CD8-positive, alpha-beta memory T cell (primary cell): ENCODE measurements at places on chromosomes 5 and 9. TPM values are rescaled to one million over a fixed set of nuclear protein-coding genes. Genes with fewer than 3 reads are reported as not detected.

Gene ADAMTS2
- total RNA-seq, result not detected

Gene STK32A
- total RNA-seq, result not detected

Gene PCDHGA5
- total RNA-seq, result 0.09 TPM

Gene FGD3
- 54.6 TPM for total RNA-seq

Gene OBP2B
- total RNA-seq, result not detected

Gene PPIC
- total RNA-seq, result not detected

Gene MELK
- 51.6 TPM for total RNA-seq

Gene LEAP2
- total RNA-seq, result 2.7 TPM

Gene CBY3
- total RNA-seq, result 0.57 TPM

Gene NADK2
- total RNA-seq, result 24.3 TPM

Gene ENDOG
- 23.3 TPM for total RNA-seq

Gene CDKN2B-AS1
- total RNA-seq, result 0.74 TPM

Gene SLC36A3
- total RNA-seq, result not detected

- no peak for DNase-seq
These were observed 100.0 kb upstream of the IL6ST start for GRCh38 chr5:56094579-56095361.

GRCh38 chr9:76905791-76906646 is at the start of gene PRUNE2:
PRUNE2 (minus strand) TSS chr9:76906114; CDS start chr9:76905963, 151 bp downstream.
- no peak for DNase-seq

- no peak for DNase-seq
These were observed 41.2 kb downstream of the NIM1K start for GRCh38 chr5:43232943-43233833.

DNA sequence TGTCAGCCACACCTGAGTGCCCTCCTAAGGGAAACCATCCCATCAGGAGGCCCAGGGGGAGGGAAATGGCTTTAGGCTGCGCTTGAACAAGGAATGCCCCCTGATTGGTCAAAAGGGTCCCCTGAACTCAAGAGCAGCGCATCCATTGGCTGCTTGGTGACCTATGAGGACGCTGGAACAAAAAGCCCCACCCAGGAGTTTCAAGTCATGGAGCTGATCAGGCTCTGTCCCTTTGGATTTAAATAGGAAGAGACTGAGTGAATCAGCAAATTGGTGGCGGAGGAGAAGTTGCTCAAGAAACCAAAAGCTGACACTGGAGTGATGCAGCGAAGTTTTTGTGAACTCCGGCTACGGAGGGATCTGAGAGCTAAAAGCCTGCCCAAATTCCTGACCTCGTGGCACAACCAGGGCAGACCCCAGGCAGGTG is 66.7 kb downstream of the SMIM23 start:
- no peak for DNase-seq

DNA sequence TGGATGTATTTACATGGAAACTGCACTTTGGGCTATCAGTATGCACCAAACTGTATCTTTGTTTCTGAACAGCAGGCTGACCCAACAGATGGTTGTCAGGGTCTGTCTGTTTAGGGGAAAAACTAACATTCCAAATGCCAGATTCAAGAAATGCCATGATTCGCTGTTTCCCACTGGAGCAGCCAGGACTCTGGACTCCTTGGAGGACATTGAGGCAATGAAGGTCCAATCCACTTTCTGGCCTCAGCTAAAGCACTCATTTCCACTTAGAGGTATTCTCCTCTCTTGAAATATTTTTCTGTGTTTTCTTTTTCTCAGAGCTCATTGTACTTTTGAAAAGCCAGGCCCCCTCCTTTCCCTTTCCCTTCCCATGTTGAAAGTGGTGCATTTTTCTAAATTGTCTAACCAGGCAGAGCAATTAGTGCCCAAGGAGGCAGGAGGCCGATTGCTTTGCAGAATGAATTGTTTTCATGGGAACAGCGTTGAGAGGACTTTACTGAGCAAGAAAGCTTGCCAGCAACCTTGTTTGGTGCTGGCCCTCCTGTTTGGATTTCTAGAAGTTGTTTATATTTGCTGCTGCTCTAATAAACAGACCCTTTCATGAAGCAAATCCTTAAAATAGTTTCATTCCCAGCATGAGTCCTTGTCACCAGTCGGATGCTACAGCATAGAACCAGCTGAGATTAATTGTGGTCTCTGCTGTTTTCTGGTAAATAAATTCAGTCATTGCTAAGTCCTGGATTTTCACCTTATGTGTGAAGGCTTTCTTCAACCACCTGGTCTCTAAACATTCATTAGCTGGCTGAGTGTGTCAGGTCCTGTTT is 132.8 kb upstream of the TAF11L2 start:
- no peak for DNase-seq

- DNase-seq, result no peak
These were observed 182.4 kb upstream of the ATP10B start for GRCh38 chr5:161034451-161034850.

DNA sequence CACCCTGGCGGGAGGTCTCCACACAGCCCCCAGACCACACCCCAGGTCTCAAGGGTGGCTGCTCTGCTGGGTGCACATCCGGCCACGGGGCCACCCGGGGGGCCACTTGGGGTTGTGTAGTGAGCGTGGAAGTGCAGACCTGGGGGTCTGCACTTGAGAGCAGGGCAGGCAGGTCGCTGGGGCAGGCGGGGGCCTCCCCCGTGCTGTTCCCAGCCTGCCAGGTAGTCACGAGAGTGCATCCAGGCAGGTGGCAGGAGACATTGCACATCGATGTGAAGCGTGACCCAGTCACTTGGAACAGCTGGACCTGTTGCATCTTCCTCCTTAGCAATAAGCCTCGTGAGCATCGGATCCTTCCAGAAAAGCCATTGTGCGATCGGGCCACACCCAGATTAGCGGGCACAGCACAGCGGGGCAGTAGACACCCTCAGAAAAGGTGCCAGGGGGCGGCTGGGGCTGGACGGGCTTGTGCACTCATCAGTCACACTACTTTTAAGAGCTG is 4.8 kb upstream of the ENTPD8 start:
- DNase-seq, result no peak

GRCh38 chr5:125750861-125751186 is 672.4 kb upstream of the GRAMD2B start:
- DNase-seq, result no peak

GRCh38 chr5:172425402-172425801 is 28.9 kb downstream of the SH3PXD2B start:
- DNase-seq, result no peak

GRCh38 chr5:81631124-81631523 is 119.8 kb downstream of the SSBP2 start:
- DNase-seq, result no peak

GRCh38 chr9:115498303-115498702 is 380.3 kb upstream of the TNC start:
- no peak for DNase-seq

DNA sequence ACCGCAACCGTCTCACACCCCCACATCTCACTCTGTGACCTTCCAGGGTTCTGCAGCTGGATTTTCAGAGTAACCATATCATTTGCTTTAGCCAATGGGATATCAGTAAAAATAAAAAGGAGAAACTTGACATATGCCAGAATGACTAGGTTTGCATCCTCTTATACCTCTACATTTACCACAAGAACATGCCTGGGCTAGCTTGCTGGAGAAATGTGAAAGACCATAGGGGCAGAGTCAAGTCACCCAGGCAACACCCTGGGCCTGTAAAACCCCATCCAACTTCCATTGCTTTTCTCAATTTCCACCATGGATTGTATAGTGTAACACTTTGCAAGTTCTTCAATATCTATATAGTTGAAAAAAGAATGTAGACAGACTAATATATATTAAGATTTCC is 731.1 kb downstream of the PTPRD start:
- no peak for DNase-seq

GRCh38 chr9:4237748-4238511 is 61.9 kb downstream of the GLIS3 start:
- no peak for DNase-seq

GRCh38 chr9:85115473-85115872 is 445.9 kb downstream of the NTRK2 start:
- no peak for DNase-seq

- DNase-seq, result no peak
These were observed 7.0 kb downstream of the PAM start for GRCh38 chr5:102762095-102762534.

DNA sequence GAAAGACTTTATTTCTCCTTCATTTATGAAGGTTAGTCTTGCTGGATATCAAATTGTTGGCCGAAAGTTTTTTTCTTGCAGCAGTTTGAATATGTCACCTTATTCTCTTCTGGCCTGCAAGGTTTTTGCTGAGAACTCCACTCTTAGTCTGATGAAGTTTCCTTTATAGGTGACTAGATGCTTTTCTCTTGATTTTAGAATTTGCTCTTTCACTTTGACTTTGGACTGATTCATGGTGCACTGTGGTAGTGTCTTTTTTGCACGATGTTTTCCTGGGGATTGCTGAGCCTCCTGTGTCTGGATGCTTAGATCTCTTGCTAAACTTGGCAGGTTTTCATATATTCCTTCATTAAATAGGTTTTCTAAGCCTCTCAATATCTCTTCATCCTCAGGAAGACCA is 12.4 kb downstream of the AHRR start:
- no peak for DNase-seq

GRCh38 chr9:69801989-69802388 is 18.6 kb upstream of the CFAP95 start:
- no peak for DNase-seq

DNA sequence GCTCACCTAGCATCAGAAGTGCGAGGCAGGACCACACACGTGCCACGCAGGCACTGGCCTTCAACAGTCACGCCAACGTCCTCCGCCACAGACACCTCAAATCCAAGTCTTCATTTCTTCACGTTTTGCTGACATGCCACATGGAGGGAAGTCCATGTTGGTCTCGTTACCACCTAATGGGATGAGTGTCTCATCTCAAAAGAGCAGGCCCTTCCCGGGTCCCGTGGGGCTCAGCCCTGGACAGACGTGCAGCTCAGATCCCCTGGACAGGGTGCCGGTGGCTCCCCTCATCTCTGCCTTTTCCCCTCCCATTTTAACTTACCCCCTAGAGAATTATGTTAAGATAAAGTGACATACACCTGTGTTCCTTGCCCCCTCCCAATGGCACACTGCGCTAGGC is 76.8 kb downstream of the MRPL36 start:
- DNase-seq, result no peak

GRCh38 chr5:135034963-135035677 is 1.1 kb upstream of the PITX1 start:
- DNase-seq, result no peak

- no peak for DNase-seq
These were observed 1.9 kb downstream of the FRMD3 start for GRCh38 chr9:83536332-83536731.

DNA sequence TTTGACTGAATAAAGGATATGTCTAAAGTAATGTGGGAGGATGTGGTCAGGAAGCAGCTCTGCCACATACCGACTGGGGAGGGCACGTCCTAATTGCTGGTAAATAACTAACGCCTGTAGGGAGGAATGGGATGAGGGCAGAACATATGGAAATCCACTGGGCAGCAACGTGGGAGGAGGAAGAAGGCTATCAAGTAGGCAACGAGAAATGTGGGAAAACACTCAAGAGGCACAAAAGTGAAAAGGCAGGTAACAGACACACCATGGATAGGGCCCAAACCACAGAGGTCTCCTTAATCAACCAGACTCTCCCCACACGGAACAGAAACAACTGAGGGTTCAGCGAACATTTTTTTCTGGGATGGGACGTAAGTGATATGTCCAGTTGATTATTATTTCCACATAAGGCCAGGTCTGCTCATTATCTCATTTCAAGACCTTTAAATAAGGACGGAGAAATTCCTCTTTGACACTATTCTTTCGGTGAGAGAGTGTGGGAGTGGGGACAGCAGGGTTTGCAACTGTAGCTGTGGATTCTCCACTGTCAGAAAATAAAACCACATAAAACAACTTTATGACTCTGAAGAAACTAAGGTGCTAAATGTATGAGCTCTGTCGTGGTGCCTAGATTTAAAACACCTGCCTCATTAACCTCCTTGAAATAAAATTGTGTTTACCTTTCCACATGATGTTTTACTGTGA is 17.0 kb downstream of the IARS1 start:
- no peak for DNase-seq

DNA sequence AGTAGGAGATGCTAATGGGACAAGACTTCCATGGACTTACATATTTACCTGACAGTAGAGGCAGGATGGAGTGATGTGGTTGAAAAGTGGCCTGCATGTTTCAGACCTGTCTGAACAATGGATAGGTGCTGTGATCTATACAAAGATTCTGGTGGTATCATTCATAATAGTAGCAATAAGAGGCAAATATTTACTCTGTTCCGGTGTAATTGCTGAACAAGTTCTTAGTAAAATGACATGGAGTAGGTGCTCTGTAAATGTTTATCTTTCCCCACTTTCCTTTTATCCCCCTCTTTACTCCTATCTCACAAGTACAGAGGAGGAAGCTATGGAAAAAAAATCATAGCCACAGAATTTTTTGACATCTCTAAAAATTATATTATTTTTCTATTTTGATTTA is 159.0 kb upstream of the SLC12A2 start:
- DNase-seq, result no peak

- DNase-seq, result no peak
These were observed 234.6 kb downstream of the GABRB2 start for GRCh38 chr5:161311965-161312364.

DNA sequence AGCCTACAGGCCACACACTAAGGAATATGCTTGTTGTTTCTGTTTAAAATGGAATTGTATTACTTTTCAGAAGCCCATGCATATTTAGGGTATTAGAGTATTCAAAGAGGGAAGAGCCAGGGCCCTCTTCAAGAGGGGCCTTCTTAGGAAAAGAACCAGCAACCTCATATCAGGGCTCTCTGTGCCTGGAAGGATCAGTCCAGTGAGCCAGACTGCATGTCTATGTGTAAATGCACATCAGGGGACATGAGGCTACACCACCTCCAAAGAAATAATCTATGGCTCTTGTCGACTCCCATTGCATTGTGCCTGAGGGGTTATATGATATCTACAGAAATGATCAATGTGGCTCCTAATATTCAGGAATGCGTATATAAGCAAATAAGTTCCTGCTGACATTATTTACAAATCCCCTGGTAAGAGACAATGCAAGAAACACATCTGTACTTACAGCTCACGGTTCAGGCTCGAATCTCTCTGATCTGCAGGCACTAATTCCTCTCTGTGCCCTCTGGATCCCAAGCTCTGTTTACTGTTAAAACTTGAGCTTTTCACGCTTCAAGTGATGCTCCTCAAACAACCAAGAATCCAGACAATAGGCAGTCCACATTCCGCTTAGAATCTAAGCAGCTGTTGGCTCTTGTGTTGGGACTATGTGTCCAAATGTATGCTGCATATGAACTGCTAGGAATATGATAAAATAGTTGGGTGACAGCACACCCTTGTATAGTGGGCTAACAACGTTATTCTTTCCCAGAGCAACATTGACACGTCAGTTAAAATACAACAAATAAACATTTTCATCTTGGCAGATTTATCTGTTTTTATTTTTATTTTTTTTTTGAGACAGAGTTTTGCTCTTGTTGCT is 150.2 kb upstream of the KLF9 start:
- no peak for DNase-seq
